ENCODE measurements at places on chromosomes 2 and 18. TPM values are rescaled to one million over a fixed set of nuclear protein-coding genes. Genes with fewer than 3 reads are reported as not detected.

RFTN2 gene
- total RNA-seq: 5.5 TPM

SULT1C4 gene
- 117 TPM for total RNA-seq

GAL3ST2 gene
- 26.4 TPM for total RNA-seq

HSBP1L1 gene
- 21.4 TPM for total RNA-seq

VWC2L gene
- total RNA-seq: not detected
